ENCODE measurements at places on chromosomes 13 and 19.

DNA sequence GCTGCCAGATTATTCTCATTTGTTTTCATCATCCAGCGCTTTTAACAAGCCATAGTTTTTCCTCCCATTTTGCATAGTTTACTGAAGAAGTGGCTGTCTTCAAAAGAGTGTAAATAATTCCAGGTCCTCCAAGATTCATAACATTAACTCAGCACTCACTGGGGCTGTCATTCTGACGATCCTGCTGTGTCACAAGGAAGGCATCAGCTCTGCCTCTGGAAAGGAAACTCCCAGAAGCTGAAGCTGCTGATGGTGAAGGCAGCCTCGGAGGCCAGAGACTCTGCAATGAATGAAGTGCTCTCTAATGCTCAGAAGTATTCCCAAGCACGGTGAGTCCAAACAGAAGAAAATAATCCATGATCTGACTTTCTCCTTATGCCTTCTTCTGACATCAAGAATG lies 60.0 kb downstream of the FLT1 start:
- no peak for DNase-seq

GRCh38 chr13:29465741-29466293 lies 129.7 kb downstream of the SLC7A1 start:
- peak; percentile 15 for DNase-seq

GRCh38 chr19:41811981-41812380 lies 15.6 kb downstream of the CEACAM3 start:
- DNase-seq: no peak

DNA sequence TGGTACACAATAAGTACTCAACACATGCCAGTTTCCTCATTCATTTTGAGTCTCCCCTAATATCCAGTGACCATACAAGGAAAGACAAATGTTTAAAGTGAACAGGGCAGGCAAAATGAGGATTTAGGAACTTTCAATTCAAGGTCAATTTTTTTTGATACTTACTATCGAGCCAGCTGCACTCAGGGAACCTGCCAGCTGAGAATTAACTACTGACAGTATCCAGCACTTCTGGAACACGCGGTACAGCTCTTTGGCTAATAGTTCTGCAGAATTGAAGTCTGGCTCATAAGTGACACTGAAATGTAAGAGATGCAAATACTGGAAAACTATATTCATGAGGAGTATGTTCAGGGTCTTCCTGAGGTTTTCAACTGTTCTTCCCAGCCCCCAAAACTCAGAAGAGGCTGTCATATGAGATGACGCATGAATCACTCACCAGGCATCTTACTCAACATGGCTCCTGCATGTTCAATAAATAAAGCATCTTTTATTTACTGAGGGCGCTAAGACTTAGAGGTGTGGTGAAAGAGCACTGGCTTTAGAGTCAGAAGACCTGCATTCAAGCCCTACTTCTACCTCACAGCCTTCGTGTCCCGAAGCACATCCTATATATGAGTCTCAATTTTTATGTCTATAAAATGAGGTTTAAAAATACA lies 25.6 kb downstream of the RUBCNL start:
- no peak for DNase-seq

- no peak for DNase-seq
These were observed 180.4 kb downstream of the LIG4 start for GRCh38 chr13:108034909-108035410.

DNA sequence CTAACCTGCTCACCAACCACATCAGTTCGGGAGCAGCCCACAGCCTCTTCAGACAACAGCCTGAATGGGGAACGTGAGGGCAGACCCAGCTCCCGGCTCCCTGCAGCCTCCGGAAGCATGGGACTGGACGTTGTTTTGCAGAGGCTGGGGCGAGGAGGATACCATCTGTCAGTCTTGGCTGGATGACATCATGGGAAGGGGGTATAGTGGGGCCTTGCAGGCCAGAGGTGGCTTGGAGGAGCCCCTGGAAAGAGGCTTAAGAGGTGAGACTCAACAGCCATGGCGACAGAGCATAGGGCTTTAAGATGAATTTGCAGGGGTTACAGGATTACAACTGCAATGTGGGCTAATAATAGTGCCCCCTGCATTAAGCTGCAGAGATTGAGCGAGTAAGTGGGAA lies 1.5 kb downstream of the FXYD3 start:
- DNase-seq: peak; percentile 71

- peak; percentile 54 for DNase-seq
These were observed 216.1 kb downstream of the SLITRK1 start for GRCh38 chr13:83666141-83666540.

DNA sequence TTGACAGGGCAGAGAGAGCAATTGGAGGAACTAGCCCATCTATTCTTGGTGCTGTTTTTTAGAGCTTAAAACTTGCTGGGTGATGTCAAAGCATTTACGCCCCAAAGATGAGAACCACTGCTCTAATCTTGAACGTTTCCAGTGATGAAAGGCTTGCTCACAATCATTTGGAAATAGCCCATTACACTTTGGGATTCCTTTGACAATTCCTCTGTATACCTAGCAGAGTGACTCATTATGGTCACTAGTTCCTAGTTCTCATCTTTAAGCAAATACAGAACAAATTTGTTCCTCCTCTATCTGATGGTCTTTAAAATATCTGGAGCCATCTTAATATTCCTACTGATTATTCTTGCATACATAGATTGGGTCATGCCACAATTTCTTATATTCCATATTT lies 112.3 kb downstream of the GPC6 start:
- DNase-seq: no peak

- DNase-seq: no peak
These were observed 1481.9 kb downstream of the PCDH9 start for GRCh38 chr13:65748227-65748626.

All from eye (tissue), 1 donor.